ENCODE measurements at places on chromosomes 3 and 15.

DNA sequence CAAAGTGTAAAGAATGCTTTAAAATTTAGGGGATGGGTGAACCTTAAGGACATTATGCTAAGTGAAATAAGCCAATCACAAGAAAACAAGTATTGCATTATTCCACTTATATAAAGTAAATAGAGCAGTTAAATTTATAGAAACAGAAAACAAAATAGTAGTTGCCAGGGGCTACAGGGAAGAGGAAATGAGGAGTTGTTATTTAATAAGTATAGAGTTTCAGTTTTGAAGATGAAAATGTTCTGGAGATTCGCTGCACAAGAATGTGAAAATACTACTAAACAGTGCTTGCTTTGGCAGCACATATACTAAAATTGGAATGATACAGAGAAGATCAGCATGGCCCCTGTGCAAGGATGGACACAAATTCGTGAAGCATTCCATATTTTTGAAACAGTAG lies 32.0 kb downstream of the DNAH12 start:
- no peak for DNase-seq

- no peak for DNase-seq
Measured at GRCh38 chr15:71323584-71323983, 208.3 kb downstream of the THSD4 start.

GRCh38 chr15:63474810-63475316 lies 29.5 kb upstream of the USP3 start:
- DNase-seq: no peak

DNA sequence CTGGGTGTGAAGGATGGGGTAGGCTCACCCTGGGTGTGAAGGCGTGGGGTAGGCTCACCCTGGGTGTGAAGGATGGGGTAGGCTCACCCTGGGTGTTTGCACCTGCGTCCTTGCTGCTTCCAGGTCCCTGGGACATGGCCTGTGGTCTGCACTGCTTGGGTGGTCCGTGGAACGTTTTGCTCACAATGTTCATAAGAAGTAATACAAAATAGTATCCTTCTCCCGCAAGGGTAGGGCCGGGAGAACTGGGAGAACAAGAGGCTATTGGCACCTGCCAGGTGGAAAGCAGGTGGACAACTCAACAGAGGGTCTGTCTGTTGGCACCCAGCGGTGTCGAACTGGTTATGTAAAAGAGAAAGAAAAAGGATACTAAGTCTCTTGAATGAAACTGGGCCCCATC lies 17.0 kb upstream of the PCSK6 start:
- no peak for DNase-seq

DNA sequence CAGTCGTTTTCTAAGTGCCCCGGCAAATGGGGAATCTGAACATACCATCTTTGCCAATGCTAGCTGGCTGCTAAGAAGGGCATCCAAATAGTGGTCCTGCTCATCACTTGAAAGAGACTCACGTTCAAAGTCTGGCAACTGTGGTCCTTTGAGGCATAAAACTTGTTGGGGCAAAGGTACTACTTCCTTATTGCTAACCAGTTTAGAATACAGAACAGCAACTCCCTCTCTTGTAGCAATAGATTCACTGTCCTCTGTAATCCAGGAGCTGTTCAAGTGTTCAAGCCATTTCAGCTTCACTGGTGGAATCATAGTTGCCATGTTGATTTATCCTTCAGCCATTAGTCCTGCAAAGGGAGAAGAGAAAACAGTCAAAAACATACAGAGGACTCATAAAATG lies 58.4 kb downstream of the HERC1 start:
- DNase-seq: no peak

- no peak for DNase-seq
Measured at GRCh38 chr15:70741677-70742293, 21.6 kb downstream of the UACA start.

GRCh38 chr15:30905821-30906220 lies 2.1 kb downstream of the FAN1 start:
- DNase-seq: no peak

GRCh38 chr3:10380906-10381305 lies 60.0 kb upstream of the SEC13 start:
- no peak for DNase-seq

GRCh38 chr3:61858054-61858453 lies 296.7 kb downstream of the PTPRG start:
- no peak for DNase-seq

DNA sequence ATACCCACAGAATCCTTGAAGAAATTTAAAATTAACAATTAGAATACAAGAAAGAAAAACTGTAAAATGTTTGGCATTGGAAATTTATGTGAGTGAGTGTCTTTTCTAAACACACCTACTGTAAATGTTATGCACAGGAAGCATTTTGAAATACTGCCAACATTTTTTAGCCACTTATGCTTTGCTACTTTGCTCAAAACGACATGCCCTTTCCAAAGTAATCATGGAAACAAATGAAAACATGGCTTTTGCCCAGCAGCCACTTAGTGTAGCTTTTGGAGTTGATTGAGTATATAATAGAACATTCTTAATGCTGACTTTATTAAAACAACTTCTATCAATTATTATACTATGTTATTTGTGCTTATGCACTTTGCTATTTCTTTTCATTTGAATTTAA lies 823.0 kb downstream of the CADM2 start:
- no peak for DNase-seq

- no peak for DNase-seq
Measured at GRCh38 chr3:114899186-114899931, 247.7 kb downstream of the ZBTB20 start.

GRCh38 chr3:186790261-186790981 lies 7.0 kb downstream of the EIF4A2 start:
- DNase-seq: no peak

- DNase-seq: no peak
Measured at GRCh38 chr3:184608209-184608608, 46.6 kb downstream of the EPHB3 start.

DNA sequence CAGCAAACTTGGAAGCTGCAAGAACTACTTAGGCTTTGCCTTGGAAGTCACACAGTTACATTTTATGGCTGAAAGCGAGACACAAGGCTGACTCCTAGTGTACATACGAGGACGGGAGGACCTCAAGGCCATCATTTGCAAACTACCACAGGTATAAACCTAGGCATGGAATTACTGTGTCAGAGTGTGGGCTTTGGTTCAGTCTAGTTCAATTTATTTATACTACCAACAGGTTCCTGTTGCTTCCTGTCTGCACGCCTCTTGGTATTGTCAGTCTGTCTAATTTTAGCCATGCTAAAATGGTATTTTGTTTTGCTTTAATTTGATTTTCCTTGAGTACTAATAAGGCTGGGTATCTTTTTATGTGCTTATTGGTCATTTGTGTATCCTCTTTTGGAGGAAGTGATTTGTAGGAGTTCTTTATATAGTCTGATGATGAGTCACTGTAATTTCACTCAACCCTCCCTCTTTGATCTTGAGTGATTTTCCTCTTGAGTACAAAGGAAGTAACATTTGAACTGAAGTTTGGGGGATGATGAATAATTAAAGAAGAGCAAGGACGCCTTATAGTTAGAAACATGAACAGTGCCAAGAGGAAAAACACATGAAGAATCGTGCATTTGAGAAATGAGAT lies 8.2 kb downstream of the ANKRD34C start:
- DNase-seq: no peak

DNA sequence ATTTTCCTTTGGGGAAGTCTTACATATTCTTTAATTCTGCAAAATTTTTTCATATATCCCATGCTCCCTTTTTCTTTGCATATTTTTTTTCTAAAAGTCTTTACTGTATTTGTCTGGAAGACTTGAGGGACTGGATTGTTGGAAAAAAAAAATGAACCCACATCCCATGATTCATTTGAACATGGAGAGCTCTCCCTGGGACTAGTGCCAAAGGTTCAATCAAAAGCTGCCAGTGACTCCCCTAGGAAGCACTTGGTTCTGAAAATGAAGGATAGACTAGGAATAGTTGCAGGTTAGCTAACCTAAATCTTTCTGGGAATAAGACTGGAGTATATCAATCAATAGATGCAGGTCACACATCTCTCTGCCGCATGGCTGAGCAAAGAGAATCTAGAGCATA lies 16.4 kb upstream of the BNC1 start:
- DNase-seq: no peak

DNA sequence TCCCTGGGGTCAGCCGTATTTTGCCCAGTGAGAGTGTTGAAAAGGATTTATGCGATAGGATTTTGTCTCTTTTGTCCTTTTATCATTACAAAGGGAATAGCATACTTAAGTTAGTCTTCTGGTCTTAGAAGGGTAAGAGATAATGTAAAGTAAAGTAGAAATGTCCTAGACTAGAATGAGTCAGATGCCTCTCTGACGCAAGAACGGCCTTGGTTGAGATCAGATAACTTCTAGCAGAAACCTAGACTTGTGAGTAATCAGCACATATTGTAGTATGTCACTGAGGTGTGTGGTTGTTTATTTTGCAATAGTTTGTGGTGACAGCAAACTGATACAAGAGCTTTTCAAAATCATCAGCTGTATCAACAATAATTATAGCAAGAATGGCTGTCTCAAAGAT lies 866.1 kb downstream of the NSUN3 start:
- no peak for DNase-seq

GRCh38 chr15:81002009-81002330 lies 1.2 kb downstream of the TLNRD1 start:
- DNase-seq: no peak

GRCh38 chr3:151901644-151902285 lies 28.3 kb downstream of the SUCNR1 start:
- no peak for DNase-seq

GRCh38 chr15:59501597-59501996 lies 63.6 kb downstream of the FAM81A start:
- DNase-seq: no peak

DNA sequence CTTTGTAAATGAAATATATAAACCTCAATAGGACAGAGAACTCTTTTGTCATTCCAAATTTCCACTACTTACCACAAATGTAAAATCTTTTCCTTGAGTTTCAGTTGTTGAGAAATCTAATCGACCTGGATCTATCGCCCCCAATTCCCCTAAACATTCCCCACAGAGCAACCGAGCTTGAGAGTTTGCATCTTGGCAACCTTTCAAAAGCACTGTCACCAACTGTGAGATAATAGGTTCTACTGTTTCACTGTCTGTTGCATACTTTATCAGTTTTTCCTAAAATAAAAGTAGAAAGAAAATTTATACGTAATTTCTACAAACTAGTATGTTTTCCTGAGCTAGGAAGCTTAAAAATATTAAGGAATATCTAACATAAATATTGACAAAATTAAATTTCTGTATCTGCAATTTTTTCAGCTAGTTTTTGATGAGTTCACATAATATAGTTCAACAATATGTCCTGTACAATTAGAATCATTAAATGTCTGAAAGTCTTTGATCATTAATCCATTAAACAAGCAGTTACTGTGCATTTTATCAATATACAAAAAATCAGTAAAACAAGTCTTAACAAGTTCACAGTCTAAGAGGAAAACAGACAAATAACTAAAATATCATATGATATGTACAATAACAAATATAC lies 54.5 kb downstream of the ATR start:
- DNase-seq: no peak

DNA sequence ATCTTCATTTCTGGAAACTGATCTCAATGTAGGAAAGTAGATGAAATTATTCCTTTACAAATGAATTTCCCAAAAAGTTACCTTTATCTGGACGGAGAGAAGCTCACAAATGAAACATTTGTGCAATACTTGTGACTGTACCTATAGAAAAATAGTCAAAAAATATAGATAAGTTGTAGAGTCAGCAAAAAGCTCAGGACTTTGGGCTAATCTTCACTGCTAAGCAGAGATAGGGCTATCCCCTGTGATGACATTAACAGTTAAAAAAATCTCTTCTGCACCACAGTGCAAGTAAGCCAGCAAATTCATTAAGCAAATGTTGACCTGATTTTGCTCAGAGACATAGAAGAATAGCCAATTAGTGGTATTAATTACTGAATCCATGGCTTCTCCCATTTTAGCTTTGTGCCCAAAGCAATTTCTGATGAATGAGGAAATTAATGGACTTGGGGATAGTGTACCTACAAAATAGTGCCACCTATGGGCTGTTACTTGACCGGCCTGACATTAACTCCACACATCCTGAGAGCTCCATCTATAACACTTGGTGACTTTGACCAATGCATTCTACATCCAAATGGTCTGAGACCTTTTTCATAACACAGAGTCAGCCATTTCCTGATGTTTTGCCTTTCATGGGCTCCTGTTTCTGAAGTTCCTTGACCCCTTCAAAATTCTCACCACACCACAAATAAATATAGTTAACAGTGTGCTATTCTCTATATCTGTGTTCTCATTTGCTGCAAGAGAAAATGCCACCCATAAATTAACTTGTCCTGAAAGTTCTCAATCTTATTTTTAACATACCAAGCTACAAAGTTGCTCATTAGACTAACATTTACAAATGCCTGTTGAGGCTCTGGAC lies 105.0 kb downstream of the SSR3 start:
- DNase-seq: no peak

DNA sequence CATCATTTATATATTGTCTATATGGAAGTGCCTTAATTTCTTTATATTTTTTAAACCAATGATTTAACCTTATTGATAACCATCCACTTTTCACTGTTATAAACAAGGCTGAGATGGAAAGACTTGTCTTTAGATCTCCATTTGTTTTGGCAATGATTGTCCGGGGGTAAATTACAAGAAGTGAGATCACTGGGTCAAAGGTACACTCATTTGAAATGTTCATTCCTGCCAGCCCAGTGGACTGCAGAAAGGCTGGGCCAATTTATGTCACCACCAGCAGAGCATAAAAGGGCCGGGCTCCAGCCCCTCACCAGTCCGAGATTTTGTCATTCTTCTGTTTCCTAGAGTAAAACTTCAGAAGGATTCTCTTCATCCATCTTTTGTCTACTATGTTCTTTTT lies 93.6 kb upstream of the NEO1 start:
- DNase-seq: no peak

DNA sequence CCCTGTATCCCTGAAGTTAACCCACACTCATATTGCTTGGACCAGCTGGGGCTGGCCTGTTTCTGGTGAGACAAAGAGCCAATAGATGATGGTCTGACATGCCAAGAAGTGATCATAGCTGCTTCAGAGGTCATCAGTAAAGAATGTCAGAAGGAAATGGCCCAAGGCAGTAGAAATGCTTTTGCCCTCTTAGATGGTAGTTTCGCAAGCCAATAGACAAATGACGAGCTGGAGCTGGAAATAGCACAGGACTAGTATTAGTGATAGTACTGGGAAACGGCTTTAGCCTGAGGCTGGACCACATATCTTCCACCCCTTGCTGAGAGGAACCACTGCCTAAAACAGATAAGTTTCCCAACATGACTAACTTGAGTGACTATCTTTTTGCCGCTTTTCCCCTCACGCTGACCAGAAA lies 176.1 kb upstream of the THBS1 start:
- no peak for DNase-seq

- no peak for DNase-seq
Measured at GRCh38 chr3:15794303-15794771, 3.4 kb downstream of the ANKRD28 start.

Measured in activated CD4-positive, alpha-beta memory T cell treated with anti-CD3 and anti-CD28 coated beads, Interleukin-2, amount 10 ng/mL, durations not matched to agents 7 days and 5 days (primary cell).